ENCODE measurements at places on chromosomes 3 and 15.
A peak's percentile ranks its signal among the peaks of the same experiment; 100 is the strongest.

GRCh38 chr3:195559723-195560409 is 16.7 kb upstream of the PPP1R2 start:
- DNase-seq, result no peak

DNA sequence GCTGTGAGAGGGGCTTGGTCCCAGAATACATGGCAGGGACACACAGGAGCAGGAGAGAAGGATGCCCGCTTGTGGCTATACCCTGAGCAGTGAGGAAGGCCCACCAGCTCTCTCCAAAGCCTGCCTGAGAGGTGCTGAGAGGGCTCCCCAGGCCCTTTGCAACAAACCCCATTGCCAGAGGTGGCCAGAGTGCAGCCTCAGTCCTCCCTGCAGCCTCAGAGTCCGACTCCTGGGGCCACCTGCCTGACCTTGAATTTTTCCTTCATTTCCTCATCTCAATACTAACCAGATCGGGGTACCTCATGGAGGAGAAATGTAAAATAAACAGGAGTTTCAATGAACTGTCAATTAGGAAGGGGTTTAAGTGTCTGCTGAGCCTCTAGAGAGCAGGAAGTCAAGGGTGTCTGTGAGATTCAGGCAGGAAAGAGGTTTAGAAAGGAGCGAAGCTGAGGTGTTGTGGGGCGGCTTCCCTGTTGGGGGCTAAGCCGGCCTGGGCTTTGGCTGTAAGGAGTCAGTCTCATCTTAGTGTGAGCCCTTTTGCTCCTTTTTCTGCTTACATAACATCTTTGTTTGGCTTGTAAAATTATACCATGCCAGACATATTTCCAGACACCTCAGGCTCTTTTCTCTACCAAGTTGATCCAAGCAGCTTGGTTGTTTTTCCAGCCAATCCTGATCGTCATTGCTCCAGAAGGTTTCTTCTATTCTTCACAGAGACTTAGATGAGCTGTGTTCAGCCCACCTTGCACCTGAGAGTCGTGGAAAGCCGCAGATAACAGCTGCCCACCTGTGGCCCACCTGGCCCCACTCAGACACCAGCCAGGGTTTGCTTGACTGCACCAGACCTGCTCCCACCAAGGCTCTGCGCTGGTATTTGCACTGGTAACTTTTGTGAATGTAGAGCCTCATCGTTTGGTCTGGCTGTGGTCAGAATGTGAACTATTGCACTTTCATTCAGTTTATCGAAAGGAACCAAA is 36.7 kb downstream of the CMTM7 start:
- peak; percentile 24 for DNase-seq

DNA sequence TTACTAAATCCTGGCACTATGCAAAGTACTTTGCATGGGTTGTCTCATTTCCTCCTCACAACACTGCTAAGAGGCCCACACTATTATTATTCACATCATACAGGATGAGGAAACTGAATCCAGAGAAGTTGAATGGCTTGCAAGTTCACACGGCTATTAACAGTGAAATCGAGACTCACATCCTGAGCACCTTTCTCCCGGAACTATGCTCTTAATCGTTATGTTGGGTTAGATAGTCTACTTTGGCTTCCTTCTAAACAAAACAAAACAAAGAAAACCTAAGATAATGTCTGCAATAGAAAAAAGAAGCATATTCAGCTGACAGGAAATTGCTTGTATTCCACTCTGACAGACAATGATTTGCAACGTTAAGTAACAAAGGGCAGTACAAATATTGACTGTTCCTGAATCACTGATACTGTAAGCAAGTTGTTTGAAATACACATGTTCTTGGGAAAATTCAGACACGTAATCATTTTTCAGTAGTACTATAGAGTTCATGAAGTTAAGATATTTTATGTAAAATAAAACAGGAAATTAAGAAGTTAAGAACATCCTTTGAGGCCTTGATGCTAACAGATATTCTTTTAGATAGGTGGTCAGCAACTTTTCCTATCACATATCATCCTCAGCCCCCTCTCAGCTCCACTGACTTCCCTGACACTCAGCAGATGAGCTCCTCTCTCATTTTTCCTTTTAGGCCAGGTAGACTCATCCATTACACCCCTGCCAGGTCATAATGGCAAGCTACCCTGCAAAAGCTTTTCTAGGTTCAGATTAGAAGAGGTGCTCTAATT is 40.7 kb downstream of the C2CD4B start:
- peak; percentile 77 for DNase-seq

- DNase-seq, result no peak
Observed at GRCh38 chr3:127815641-127816605, 6.4 kb downstream of the MGLL start.

DNA sequence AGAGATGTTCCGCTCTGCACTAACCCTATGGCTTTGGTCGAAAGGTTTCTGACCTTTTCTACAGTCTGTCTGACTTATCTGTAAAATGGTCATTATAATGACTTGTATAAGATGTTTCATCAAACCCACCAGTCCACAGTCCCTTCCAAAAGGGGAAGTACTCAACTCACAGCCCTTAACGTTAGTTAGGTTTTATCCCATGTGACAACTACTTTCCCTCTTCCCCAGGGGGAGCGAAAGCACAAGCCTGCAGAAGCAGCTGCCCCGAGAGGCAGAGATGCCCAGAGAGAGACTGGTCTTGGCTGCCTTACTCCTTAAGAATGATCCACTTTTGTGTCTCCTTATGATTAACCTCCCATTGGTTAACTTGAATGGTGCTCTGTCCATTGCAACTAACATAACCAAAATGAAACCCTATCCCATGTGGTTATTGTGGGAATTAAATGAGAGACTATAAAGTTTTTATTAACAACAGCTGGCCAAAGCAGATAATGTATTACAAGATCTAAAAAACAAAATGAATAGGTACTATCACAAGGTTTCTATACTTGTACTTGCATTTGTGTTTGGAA is 6.4 kb downstream of the ASTE1 start:
- DNase-seq, result no peak

DNA sequence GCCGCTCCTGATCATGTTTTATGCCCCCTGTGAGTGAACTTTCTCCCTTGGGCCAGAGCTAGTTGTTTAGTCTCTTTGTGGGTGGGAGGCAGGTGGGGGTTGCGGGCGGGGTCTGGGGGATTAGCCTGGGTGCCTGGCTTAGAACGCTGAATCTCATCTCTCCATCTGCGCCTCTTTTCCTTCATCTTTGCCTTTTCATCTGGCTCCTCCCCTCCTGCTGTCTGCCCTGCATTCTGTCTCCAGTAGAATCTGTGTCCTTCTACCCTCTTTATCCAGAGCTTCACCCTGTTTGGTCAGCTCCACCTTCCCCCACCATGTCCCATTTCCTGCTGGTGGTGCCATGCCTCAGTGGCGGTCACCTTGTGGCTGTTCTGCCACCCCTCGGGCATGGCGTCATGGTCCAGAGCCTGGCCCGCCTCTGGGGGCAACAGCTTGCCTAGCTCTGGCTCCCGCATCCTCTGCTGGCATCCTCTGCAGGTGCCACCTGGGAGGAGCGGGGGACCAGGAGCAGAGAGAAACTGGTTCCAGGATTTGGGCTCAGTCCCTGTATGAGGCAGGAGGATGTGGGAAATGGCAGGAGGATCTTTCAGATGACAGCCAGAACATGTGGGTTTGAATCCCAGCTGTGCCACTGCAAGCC is 44.3 kb downstream of the PDIA5 start:
- peak; percentile 24 for DNase-seq

GRCh38 chr3:13080591-13080990 is 7.4 kb upstream of the IQSEC1 start:
- DNase-seq, result no peak

DNA sequence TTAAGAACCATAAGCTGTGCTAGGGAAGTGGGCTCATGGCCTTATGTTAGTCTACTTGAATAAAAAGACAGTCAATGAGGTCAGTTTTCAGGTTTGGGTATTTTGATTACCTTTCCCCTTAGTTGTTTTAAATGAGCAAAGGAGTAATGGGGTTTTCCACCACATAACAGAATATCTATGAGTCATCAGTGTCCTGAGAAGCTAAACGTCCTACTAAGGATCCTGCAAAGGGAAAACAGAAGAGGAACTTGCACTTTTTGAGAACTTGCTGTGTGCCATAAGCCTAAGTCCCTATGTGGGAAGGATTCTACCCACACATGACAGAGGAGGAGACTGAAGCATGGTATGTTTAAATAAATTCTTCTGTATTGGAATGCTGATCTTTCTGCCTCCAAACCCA is 292.8 kb upstream of the TMC3 start:
- DNase-seq, result no peak

- DNase-seq, result no peak
Observed at GRCh38 chr3:70911719-70912118, 599.3 kb upstream of the MDFIC2 start.

- no peak for DNase-seq
Observed at GRCh38 chr3:36784138-36784635, 19.8 kb upstream of the DCLK3 start.

DNA sequence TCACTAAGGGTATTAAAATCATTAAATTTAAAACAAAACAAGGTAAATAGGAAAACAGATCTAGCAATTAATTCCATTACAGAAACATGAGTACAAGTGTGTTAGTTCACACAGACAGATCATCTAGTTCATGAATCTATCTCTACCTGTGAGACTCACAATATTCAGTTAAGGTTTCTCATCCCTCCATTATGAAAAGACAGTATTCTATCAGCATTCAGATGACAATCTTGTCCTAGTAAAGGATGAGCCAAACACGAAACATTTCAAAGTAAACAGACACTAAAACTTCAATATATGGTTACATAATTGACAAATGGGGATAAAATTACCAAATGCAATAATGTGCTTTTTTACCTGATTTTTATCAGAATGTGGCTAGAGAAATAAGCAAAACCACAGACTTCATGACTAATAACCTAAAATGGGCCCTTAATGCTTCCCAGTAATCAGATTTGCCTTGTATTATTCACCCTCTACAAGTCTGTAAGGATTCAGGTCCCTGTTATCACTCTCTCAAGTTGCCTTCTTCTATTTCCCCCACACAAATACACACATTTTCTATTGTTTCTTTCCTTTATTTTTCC is 126.8 kb downstream of the DLG1 start:
- DNase-seq, result no peak

GRCh38 chr3:24151594-24151993 is 206.5 kb downstream of the NR1D2 start:
- no peak for DNase-seq

DNA sequence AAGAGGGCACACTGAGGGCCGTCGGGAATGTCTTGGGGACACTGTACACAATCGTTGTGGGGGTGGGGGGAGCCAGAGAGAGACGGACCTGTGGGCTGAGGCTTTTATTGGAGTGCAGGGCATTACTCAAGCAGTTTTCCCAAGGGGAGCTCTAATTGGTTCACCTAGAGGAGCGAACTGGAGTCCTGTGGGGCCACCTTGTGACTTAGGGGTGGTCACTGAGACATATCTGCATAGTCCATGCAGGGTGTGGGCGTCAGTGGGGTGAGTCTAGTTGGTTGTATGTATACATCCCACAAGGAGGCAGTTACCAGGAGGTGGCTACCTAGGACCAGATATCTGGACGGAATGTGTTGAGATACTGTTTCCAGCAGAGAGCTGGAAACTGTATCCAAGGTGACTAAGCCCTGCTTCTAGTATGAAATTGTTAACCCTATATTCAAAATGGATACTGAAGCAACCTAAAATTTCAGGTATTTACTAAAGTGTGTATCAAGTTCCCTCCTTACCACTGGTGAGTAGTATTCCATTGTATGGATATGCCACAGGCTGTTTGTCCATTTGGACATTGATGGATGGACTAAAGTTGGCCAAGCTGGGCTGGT is 2.6 kb upstream of the PIGZ start:
- DNase-seq, result no peak

DNA sequence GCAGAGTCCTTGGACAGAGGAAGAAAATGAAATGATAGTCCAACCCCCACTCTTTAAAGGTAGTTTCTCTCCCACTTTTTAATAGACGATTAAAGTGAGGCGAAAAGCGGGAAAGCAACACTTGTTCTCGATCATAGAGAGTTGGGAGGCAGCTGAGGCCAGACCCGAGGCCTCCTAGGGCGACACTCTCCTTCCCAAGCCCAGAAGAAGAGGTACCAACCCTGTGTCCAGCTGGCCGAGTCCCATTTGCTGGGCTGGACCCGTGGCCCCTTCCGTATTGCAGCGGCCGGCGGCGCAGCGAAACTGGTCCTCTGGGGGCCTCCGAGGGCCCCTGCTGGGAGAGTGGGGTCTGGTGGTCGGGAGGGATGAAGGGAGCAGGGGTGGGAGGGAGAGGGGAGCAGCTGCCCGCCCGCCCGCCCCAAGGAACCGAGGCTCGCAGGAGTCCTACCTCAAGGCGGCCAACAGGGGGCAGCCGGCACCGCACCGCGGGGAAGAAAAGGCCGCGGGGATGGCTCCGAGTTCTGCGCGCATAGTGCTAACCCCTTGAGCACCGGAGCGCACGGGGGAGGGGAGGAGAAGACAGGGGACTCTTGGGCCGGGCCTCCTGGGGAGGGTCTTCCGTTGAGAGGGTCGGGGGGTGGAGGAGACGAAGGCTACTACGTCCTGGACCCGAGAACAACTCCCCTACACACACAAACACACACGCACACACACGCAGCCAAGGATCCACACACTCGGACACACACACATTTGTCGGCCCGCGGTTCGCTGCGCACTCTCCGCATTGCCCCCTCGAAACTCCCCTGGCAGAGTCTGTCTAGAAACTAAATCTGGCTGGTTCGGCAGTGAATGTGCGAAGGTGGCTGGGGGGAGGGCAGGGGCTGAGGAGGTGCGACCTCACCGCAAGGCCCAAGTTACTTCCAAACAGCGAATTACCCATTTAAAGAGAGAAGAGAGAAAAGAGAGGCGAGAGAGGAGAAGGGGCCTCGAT is 2.0 kb downstream of the WNT5A start:
- peak; percentile 31 for DNase-seq

GRCh38 chr3:127173516-127174166 is 19.3 kb upstream of the PRR23E start:
- no peak for DNase-seq

DNA sequence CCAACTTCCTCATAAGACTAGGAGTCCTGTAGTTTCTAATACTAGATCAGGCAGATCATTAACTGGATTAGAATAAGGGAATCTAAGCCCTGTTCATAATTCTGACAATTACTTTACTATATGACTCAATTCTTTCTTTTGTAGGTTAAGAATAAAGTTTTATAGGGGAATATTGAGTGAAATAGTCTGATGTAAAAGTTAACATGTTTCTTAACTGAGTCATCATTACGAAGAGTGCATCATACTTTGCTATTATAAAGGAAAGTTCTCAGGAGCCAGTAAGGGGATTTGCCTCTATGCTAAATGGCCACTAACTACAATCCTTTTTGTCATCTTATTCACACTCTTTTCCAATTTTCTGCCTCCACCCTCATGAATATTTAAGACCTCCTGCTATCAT is 63.1 kb downstream of the POLQ start:
- no peak for DNase-seq

Data from Jurkat, Clone E6-1 (cell line).